Activated CD8-positive, alpha-beta memory T cell treated with anti-CD3 and anti-CD28 coated beads for 24 hours (primary cell): ENCODE measurements at places on chromosomes 6 and 20.

DNA sequence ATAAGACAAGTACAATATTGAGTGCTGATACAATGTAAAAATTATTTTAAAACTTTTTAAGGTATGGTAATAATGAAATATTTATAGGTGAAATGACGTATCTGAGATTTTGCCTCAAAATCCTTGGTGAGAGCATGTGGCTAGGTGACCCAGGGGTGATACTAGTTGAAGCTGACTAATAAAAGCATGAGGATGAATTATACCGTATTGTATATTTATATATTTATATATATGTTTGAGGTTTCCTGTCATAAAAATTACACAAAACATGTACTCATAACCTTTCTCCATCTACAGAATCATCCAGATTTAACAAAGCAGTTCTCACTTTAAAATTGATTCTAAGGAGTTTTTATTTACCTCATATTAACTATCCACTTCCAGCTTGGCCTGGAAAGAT lies 358.1 kb downstream of the CDKAL1 start:
- no peak for DNase-seq

DNA sequence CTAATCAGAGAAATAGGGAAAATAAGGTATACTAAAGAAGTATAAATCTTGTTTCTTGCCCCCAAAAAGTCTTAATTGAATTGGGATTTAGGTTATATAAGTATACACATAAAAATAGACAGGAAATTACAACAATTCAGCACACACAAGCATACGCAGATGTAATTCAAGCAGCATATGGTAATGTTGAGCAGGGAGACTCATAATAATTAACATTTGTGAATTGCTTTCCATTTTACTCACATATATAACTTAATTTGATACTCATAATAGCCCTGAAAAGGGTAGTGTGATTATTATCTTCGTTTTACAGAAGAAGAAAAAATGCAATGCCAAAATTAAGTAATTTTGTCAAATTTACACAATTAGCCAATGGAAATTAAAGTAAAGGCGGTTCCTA lies 313.5 kb upstream of the ECI2 start:
- DNase-seq: no peak

GRCh38 chr6:2531426-2532215 lies 219.1 kb downstream of the MYLK4 start:
- no peak for DNase-seq

GRCh38 chr6:30194797-30195690 lies 18.2 kb downstream of the TRIM26 start:
- DNase-seq: no peak

DNA sequence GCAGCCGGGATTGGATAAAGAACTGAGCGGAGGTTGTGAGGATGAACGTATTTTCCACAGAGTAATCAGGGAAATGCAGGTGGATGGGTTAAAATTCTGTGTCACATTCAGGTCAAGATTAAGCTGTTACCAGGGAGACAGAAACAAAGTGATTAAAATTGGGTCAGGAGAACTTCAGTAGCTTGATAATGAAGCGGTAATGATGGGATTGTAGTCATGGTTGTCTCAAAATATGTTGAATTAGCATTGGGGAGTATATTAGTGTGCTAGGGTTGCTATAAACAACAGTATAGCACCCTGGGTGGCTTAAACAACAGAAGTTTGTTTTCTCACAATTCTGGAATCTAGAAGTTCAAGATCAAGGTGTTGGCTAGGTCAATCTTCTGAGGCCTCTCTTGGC lies 155.5 kb downstream of the GJA1 start:
- DNase-seq: no peak

GRCh38 chr20:56826705-56827665 lies 197.9 kb downstream of the TFAP2C start:
- no peak for DNase-seq

DNA sequence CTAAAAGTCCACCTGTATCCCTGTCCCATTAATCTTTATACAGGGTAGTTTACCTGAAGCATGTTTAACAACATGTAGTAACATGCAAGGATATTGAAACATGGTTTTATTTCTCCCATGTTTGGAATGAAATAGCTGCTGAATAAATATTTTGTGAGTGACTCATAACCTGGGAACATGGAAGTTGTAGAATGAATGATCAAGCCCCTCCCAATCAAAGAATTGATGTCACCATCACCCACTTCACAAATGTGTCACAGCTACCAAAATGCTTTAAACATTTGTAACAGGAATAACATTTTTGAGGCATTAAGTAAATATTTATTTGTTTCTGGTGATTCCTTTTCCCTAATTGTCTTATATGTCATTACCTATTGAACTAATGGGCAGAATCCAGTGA lies 58.9 kb upstream of the TNFAIP3 start:
- no peak for DNase-seq

- DNase-seq: no peak
Observed at GRCh38 chr6:167211881-167212712, 54.3 kb upstream of the GPR31 start.

DNA sequence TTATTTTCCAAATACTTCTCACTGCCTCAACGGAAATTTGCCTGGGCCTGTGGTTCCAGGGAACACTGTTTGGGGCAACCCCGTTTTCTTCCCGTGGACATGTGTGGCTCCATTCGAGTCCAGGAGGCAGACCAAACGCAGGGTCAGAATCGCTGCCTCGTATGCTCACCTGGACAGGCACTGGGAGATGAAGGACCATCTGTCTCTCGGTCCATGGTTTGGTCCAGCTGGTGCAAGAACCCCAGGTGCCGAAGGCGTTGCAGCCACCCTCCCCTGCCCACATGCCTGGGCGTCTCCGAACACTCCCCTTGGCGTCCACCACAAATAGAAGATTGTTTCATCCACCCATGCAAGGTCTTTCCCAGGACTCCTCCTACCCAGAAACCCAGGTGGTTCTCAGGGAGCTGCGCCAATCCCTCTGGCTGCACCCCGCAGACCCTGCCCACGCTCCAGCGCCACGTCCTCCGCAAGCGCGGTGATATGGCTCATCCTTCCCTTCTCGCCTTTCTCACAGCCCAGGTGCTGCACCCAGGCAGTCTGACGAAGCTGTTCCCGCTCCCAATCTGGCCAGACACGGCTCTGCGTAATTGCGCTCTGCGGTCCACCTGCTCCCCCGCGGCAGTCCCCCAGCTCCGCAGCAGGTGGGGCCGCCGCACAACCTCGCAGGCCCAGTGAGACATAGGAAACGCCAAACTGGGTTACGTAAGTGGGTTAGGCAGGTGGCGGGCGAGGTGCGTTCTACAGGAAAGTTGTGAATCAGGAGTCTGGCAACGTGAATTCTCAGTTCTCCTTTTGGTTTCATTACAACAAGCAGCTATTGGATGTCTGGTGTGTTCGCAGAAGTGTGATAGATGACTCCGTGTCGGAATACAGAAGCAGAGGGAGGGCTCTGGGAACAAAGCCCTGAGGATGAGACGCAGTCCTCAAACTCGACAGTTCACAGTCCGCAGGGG lies 146.2 kb upstream of the ECI2 start:
- DNase-seq: peak; percentile 57
